COR-L47 (cell line): ENCODE measurements at places on chromosomes 16 and 17.

GRCh38 chr16:73813527-73813926, 483.1 kb upstream of the PSMD7 start:
- no peak for DNase-seq

DNA sequence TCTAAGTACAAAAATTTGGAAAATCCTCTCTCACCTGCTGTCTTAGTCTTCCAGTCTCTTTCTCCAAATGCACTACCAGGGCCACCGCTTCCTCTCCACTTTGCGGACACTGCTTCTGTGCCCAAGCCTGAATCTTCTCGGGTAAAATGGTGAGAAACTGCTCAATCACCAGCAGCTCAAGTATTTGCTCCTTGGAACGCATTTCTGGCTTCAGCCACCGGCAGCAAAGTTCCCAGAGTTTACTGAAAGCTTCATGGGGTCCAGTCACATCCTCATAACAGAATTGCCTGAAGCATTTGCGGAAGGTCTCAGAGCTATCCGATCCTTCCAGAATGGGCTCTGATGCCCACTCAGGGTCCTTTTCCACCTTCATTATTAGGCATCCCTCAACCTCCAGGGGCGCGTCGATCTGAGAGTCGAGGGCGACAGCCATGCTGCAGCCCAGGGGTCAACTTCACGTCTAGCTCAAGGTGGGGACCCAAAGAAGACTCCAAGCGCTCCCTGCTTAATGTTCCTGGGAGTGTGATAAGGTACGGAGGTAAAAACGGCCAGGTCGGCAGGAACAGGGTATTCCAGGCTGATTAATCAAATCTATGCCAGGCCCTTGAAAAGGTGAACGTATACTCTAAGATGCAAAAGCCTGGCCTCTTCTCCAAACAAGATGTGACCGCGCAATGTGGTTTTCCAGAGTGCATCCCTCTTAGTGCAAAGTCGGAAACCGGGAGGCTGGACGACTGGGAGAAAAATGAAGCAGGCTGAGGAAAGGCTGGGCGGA, 763 bp downstream of the ZKSCAN2 start:
- DNase-seq = no peak

DNA sequence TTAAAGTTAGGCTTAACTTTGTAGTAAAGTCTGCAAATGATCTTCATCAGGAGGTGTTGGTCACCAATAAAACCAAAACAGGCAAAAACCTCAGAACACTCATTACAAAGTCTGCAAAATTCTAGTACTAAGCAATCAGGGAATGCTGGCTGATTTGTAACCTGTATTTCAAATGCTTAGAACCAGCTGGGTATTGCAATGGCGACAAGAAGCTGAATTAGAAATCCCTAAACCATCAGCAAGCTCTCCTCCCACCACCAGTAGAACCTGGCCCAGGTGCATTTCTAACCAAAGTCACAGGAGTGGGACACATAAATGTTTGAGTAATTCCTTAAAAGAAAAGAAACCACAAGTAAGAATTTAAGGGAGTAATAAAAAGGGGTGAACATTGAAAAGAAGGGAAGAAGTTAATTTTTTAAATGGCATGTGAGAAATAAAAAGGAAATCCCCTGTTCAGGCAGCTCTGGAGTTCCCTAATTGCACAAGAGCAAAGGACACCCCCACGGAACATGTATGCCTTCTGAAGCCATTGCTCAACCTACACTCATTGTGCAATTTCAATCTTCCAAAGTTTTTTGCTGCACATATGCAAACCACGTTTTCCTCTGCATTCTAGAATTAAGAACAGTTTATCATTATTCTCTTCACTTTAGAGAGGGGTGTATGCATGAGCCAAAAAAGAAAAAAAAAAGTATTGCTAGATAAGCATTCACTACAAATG, 102.9 kb downstream of the HIC1 start:
- DNase-seq = no peak

GRCh38 chr16:12801511-12802042, 2.1 kb downstream of the CPPED1 start:
- DNase-seq = no peak

- DNase-seq = no peak
These were observed 8.6 kb downstream of the NUDT16L1 start for GRCh38 chr16:4701791-4702465.

DNA sequence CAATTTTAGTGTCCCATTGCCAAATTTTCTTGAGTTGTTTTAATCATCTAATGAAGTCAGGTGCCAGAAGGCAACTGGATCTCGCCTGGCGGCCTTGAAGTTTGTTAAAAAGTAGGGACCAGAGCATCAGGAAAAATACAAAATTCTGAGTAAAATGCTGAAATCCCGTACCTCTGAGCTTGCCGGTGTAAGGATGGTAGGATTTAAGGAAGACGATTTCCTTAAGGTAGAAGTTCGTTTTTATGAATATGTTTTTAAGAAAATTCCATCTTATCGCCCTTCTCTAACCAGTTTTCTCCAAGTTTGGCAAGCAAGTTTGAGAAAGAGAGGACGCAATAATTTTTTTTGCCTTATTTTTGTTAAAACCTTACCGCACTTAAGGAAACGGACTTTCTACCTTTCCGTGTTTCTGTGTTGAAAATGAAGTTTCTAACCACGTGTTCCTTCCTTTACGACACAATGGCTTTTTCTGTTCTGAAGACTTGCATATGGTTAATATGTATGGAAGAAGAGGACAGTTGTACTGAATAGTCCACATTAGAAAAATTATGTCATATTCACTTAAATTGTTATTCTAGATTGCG, 748 bp downstream of the ATF7IP2 start:
- DNase-seq = no peak

- no peak for DNase-seq
These were observed 2.7 kb downstream of the MPO start for GRCh38 chr17:58277802-58278595.

DNA sequence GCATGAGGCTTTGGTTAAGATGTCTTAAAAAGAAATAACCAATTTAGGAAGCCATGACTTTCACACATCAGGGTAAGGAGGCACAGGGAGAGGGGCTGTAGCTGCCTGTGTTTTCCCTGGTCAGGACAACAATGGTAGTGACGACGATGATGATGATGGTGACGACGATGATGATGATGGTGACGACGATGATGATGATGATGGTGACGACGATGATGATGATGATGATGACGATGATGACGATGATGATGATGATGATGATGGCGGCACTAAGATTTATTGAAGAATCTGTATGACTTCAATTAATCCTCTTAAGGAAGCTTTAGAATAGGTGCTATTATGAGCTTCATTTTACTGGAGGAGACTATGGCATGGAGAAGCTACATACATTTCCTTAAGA, 284.1 kb upstream of the TNRC6C start:
- DNase-seq = no peak

DNA sequence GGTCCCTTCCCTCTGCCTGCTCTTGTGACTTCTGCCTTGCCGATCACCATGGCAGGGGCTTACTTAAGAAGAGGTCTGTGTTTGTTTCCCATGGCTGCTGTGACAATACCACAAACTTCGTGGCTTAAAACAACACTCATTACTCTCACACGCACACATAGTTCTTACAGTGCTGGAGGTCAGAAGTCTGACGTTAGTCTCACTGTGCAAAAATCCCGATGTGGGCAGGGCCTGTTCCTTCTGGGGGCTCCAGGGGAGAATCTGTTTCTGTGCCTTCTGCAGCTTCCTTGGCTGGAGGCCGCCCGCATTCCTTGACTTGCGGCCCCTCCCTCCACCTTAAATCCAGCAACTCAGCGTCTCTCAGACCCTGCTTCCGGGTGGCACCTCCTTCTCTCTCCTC, 249.2 kb upstream of the GSE1 start:
- DNase-seq = no peak
